ENCODE measurements at places on chromosomes 1 and 21.
A peak's percentile ranks its signal among the peaks of the same experiment; 100 is the strongest.

- DNase-seq = no peak
Observed at GRCh38 chr1:3003039-3003940, 18.0 kb upstream of the ACTRT2 start.

- DNase-seq = no peak
Observed at GRCh38 chr1:65395887-65396612, 24.4 kb upstream of the LEPR start.

- DNase-seq = no peak
Observed at GRCh38 chr1:78297836-78298235, 192.9 kb upstream of the PTGFR start.

DNA sequence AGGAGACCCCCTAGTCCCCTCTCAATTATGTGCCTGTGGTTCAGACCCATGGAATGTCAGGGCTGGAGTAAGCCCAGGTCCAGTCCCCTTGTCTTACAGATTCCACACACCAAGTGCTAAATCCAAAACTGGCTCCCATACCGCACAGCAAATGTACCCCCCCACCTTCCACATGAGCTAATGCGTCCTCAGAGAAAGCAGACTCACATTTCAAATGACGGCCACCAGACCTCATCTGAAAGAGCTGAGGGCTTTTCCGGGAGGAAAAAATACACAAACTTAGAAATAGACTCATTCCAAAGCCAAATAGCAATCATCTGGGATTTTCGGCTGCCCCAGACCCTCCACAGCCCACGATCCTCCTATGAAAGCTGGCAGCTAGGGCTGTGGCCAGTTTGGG is 12.8 kb upstream of the CNTN2 start:
- no peak for DNase-seq

DNA sequence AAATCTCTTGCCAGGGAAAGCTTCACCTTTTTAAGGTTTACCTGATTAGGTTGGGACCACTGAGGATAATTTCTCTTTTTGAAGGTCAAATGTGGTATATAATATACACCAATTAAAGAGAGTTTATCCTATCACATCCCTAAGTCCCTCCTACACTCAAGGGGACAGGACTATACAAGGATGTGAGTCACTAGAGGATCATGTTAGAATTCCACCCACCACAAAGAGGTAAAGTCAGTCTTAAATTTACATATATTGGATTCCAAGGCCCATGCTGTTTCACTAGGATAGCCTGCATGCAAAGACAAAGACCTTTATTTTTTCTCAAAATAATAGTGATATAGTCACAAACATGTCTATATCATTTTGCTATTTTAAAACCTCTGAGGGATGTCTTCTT is 164.4 kb downstream of the GIPC2 start:
- DNase-seq = no peak

DNA sequence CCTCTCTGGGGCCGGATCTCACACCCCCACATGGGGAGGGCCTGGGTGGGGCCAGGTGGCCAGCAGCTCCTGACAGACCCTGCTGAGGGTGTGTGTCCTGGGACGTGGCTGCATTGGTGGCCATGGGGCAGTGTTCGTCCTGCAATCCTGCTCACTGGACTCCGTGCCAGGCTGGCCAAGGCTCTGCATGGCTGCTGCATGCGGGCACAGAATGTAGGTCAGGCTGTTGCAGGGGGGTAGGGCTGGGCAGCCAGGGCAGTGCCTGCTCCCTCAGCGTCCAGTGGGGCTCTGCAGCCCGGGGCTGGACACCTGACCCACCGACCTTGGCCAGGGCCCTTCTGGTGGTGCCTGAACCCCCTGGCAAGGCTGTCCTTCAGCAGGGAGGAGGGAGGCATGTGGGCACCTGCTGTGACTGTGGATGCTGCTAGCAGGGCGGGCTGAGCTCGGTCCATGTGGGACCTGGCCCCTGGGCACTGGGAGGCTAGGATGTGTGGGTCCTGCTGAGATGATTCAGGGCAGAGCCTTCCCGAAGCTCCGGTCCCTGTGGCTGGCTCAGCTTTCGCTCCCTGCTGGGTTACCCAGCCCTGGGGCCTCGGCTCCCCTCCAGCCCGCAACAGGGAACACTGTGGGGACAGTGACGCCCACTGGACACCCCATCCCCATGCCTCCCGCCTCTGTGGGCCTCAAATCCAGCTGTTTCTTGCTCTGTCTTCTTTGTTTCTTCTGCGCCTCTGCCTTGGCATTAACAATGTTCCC is 14.9 kb upstream of the PLCH2 start:
- no peak for DNase-seq

DNA sequence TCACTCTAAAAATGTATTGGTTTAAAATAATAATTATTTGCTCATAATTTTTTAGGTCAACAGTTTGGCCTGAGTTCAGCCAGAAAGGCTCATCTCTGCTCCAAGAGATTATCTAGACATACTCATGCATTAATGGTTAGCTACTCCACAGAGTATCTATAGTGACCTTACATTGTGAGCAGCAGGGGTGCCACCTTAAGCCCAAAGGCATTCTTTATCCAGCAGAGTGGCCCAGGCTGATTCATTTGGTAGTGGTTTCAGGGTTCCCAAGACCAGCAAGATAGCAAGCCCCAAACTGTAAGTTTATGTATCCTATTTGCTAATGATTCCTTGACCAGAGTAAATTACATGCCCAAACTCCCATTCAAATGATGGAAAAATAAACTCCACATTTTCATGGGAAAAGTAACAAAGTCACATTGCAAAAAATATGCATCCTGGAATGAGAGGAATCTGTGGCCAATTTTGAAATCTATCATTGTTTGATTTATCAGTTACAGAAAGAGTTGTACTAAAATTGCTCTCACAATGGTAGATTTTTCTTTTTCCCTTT is 182.6 kb upstream of the KCNK2 start:
- DNase-seq = no peak

- no peak for DNase-seq
Observed at GRCh38 chr1:16139473-16139962, 16.4 kb downstream of the EPHA2 start.

- peak; percentile 63 for DNase-seq
Observed at GRCh38 chr1:10693497-10694273, 102.8 kb downstream of the CASZ1 start.

GRCh38 chr1:228985661-228986060 is 250.4 kb downstream of the RHOU start:
- no peak for DNase-seq

GRCh38 chr1:6180268-6180706 is at the start of gene CHD5:
CHD5 (minus strand) TSS chr1:6180321; CDS start chr1:6180023, 298 bp downstream.
- no peak for DNase-seq

GRCh38 chr21:41767606-41768436 is 969 bp upstream of the RIPK4 start:
- DNase-seq = no peak

- DNase-seq = no peak
Observed at GRCh38 chr1:13543451-13544220, 29.8 kb upstream of the LRRC38 start.

DNA sequence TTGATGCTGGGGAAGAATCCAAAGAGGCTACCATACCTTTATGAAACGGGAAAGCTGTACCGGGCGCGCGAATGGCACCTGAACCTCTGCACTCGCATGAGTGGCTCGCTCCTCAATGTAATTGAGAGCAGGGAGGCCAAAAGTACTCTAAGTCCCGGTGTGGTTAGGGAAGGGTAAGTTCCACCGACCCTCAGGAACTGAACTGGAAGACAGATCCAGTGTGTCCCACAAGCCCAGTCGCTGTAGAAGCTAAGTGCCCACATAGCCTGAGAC is 1.0 kb downstream of the GATAD2B start:
- DNase-seq = no peak

- no peak for DNase-seq
Observed at GRCh38 chr1:15707239-15707925, 23.3 kb downstream of the PLEKHM2 start.

DNA sequence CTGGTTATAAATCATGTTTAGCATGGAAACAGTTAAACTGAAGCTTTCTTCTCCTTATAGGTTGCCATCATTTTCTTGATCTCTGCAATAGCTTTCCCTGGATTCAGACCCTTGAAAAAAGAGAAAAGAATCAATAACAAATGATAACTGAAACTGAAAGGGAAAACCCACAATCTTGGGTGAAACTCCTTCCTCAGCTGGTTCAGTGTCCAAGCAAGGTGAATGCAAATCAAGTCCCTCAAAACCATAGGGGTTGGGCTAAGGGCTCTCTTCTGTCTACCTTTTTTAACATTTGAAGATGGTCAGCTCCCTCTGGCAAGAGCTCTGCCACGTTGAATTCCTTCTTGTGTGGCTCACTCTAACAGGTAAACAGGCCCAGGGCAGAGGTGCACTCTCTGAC is 7.1 kb upstream of the ATP13A2 start:
- DNase-seq = no peak

DNA sequence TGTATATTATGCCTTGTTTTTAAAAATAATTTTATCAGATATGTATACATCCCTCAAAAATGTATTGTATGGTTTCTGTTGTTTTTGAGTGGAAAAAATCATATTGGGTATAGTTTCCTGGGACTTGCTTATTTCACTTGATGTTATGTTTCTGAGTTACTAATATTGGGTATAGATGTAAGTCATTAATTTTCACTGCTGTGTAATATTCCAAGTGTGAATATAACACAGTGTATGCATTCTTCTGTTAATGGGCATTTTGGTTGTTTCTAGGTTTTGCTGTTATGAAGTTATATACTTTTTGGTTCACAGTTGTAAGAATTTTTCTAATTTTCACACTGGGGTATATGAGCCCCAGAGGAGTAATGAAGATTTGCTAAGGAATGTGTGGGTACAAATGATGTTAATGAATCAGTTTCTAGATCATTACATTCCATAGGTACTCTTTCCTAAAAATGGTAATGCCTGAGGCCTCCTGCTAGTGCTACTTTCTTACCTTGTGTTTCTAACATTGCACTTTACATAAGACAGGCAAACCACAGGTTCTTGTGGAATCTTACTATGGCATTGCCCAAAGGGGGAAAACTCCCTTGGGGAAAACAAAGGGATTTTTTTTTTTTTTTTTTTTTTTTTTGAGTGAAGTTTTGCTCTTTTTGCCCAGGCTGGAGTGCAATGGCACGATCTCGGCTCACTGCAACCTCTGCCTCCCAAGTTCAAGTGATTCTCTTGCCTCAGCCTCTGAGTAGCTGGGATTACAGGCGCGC is 3.2 kb downstream of the TTC3 start:
- DNase-seq = no peak

DNA sequence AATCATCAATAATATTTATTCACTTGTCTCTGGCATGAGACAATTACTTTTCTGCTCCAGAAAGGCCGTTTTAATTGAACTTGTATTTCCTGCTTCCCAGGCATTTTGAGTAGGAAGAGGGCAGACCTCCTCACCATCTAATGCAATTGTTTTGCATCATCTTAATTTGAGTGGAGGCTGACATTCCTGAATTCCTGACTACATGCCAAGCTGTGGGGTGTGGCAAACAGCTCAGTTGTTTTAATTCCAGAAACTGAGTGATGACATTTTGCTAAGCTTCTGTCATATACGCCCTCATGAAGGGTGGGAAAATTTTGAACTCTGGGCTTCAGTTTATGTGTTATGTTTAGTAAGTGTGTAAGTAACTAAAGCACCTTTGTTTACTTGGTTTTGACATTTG is 125.4 kb upstream of the USP25 start:
- no peak for DNase-seq

GRCh38 chr1:156062189-156062588 is 1.2 kb downstream of the RAB25 start:
- DNase-seq = no peak

- no peak for DNase-seq
Observed at GRCh38 chr1:163875927-163876320, 554.2 kb downstream of the NUF2 start.

- DNase-seq = no peak
Observed at GRCh38 chr1:180542838-180543145, 16.0 kb upstream of the OVAAL start.

All from KBM-7 (cell line).